ENCODE measurements at places on chromosomes 6 and 20. TPM values are rescaled to one million over a fixed set of nuclear protein-coding genes. Genes with fewer than 3 reads are reported as not detected.

- no peak for DNase-seq
Measured at GRCh38 chr6:74939151-74939708, 266.6 kb downstream of the COL12A1 start.

UBD gene
- 0.42 TPM for polyA plus RNA-seq

PRRT1 gene
- 48.8 TPM for polyA plus RNA-seq

- no peak for DNase-seq
Measured at GRCh38 chr6:159094444-159095252, 49.9 kb upstream of the TAGAP start.

DNA sequence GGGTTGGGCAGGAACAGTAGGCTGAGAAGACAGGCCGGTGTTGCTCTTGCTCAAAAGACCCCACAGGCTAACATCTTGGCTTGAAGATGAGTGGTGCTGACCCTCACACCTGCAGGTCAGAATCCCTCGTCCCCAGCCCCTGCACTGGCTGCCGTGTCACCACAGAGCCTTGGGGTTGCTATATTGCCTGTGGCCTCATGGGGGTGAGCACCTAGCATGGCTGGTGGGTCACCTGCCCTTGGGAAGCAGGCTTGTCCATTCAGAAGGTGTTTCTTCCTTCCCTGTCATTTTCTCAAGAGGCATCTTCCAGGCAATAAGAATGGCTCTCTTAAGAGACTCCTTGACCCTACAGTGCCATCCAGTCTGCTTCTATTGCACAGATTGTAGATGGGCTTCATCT is 7.7 kb downstream of the SLC22A16 start:
- DNase-seq: no peak

Data from brain (organoid and tissue), 16 donors.